ENCODE measurements at places on chromosomes 4 and X.

DNA sequence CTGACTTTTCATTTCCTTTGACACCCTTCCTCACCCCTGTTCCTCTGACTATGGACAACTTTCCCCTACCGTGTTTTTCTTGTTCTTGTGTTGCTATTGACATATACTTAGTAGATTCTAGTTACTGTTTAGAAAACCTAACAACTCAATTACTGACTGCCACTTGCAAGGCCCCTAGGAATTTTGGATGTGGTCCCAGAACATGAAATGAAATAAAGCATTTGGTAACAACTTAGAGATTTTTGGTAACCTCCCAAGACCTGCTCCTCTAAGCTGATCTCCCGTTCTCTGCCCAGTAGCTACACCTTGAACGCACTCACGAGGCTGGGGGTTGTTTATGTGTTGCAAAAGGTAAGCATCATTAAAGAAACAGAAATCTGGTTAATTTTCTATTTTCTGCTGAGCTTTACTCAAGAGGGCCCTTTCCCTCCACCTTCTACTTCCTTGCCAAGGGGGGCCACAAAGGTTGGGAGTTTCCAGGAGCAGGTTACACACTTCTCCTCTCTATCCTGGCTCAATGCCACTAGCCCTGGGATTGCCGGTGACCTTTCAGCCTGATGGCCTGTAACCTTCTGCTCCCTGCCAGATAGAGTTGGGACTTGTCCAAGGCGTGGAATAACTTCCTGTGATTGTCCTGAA lies 20.5 kb downstream of the GAB3 start:
- no peak for DNase-seq

GRCh38 chrX:69128588-69128987 lies 36.7 kb downstream of the PJA1 start:
- DNase-seq, result no peak

GRCh38 chr4:124322234-124323065 lies 390.1 kb downstream of the ANKRD50 start:
- no peak for DNase-seq

GRCh38 chr4:181970366-181970765 lies 272.8 kb upstream of the TENM3 start:
- no peak for DNase-seq

DNA sequence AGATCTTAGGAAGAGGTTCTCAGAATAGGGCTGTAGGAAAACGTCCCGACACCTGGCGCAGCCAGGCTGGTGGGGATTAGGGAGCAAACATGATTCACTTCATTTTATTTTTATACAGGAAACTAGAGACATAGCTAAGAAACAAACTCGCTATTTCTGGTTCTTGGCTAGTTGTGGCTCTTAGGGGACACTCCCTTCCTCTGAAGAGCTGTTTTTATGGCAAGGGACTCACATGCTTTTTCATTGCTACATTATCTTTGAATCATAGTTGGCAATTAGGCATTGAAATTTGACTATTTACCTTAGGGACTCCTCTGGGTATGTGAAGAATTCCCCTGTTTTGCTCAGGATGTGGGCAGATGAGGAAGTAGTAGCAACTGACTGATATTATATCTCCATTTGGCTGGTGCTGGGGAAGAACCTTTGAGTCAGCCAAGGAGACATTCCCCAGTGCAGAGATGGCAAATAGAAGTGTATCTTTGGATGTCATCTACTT lies 174.5 kb downstream of the SMIM20 start:
- no peak for DNase-seq

All from omental fat pad (tissue), 4 donors.